Lung microvascular endothelial cell (primary cell): ENCODE measurements at places on chromosomes 4 and X. TPM values are rescaled to one million over a fixed set of nuclear protein-coding genes. Genes with fewer than 3 reads are reported as not detected.

RBMX gene
- 78.8 and 124 TPM in 2 replicates for total RNA-seq

GRCh38 chrX:150361070-150361776 lies 1.9 kb upstream of the MAMLD1 start:
- peak; percentile 6 for DNase-seq

MAGED1 gene
- 41.3 and 51.4 TPM in 2 replicates for total RNA-seq

GABRQ gene
- not detected in 2 replicates for total RNA-seq

DNA sequence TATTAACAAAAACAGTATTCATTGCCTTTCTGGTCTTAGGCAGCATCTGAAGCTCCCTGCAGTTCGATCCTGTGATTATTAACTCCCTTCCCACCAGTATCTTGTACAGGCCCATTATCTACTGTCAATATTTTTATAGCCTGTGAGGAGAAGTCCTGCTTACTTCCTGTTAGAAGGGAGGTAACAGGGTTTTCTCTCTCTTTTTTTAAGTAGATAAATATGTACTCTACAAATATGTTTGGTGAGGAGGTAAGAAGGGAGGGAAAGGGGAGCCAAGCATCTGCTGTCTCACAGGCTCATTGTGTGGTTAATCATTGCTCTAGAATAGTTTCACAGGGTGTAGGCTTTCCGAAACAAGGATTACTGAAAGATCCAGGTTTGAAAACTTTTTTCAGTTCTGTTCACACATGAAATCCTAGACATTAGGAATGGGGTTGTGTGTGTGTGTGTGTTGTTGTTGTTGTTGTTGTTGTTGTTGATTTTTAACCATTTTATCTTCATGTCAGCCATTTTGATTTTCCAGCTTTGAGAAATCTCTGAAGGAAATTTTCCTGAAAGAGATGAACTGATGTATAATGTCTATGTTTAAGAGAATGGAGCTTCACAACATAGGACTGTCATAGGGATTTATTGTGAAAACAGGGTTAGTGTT lies 14.2 kb downstream of the ATOH1 start:
- no peak for DNase-seq

TCEANC gene
- total RNA-seq, result 0.65 and 3.2 TPM in 2 replicates

GRCh38 chr4:123449362-123449761 lies 52.8 kb downstream of the SPRY1 start:
- no peak for DNase-seq
